Psoas muscle (tissue), 8 donors: ENCODE measurements at places on chromosomes 4 and X. TPM values are rescaled to one million over a fixed set of nuclear protein-coding genes. Genes with fewer than 3 reads are reported as not detected.

DNA sequence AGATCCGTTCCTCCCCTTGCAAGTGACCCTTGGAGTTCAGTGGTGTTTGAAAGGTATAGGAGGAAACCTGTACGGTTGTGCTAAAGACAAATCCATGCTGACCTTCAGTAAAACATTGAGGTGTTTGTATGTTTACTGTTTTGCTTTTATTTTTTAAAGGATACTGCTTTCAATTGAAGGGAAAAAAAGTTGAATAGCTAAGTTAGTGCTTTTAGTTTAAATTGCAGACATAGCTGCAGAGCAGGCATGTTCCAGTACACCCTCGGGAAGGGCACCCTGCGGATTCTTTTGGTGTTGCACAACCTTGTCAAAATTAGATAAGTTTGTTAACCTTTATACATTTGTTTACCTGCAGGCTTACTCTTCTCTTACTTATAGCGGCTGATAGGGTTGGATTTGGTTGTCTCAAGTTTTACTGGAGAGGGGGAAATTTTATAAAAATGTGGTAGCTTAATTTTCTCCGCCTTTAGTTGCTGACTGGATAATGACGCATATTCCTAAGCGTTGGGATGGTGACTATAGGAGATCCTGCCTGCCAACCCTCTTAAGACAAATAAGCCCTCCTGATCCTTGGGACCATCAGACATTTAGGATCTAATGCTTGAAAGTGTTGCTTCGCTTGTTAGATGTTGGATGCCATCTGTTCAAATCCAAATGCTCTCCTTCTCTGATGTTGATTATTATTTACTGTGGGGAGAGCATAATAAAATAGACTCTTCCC lies 2.0 kb downstream of the RAPGEF2 start:
- no peak for DNase-seq

GRCh38 chr4:145773581-145774234 lies 93.8 kb downstream of the C4orf51 start:
- no peak for DNase-seq

DNA sequence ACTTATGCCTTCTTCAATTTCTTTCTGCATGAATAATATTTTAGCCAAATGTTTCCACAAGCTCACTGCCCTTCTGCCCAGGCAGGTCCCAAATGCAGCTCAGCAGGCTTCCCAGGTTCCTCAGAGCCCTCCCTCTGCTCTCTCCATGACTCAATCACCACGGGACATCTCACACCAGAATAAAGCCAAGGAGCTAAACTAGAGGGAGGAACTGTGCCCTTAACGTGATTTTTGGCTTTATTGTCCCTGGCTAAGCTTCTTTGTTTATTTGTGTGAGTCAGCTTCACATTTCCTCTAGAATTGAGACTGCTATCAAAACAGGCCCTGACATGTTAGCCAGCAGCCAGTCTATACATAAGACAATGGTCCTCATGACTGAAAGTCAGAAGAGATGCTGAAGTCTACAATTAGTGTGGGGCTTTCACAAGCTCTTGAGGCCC lies 186.4 kb upstream of the GALNT7 start:
- DNase-seq = no peak

GRCh38 chr4:87575408-87575807 lies 32.9 kb upstream of the DSPP start:
- no peak for DNase-seq

DNA sequence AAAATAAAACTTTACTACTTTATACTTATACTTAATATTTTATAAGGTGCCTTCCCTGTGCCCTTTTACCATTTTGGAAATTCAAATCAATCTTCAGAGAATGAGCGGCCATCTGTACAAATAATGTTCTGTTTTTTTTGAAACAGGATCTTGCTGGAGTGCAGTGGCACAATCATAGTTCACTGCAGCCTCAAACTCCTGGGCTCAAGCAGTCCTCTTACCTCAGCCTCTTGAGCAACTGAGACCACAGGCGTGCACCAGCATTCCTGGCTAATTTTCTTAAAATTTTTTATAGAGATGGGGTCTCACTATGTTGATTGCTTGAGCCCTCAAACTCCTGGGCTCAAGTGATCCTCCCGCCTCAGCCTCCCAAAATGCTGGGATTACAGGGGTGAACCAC lies 53.5 kb downstream of the FAM114A1 start:
- DNase-seq = no peak

The CLIC2 gene
- 6.2 TPM for total RNA-seq

The CHRDL1 gene
- 5.6 TPM for total RNA-seq
